ENCODE measurements at places on chromosomes 11 and 22. TPM values are rescaled to one million over a fixed set of nuclear protein-coding genes. Genes with fewer than 3 reads are reported as not detected.

Gene ALG9
- 29.1 TPM for total RNA-seq

DNA sequence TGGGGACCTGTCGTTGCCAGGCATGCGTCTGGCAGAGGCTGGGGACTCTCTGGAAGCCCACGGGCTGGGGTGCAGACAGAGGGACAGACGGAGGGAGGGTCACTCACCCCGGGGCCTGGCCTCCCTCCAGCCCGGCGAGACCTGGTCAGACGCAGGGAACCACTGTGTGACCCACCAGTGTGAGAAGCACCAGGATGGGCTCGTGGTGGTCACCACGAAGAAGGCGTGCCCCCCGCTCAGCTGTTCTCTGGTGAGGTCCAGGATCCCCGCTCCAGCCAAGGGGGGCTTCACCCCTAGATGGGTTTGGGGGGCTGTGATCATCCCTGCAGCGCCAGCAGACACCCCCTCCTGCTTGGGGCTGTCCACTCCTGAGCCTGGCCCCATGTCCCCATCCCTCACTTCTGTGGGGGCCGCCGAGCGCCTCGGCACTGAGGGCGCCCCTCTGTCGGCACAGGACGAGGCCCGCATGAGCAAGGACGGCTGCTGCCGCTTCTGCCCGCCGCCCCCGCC is 23.6 kb upstream of the MUC5B start:
- no peak for DNase-seq

DNA sequence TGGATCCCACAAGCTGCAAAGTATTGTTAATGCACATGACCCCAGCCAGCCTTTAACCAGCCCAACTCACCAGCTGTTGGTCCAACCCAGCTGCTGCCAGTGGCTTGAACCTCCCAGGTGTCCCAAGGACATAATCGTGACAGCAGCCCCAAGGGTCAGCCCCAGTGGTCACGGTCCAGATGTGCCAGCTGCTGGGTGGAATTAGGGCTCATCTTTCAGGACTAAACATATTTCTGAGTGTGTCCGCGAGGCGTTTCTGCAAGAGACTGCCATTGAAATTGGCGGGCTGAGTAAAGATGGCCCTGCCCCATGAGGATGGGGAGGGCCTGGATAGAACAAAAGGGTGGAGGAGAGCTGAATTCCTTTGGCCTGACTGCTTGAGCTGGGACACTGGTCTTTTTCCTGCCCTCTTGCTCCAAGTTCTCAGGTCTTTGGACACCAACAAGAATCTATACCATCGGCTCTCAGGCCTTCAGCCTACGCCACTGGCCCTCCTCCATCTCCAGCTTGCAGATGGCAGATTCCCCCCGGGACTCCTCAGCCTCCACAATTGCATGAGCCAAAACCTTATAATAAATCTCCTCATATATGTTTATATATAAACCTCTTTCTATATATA is 240.2 kb downstream of the MN1 start:
- no peak for DNase-seq

DNA sequence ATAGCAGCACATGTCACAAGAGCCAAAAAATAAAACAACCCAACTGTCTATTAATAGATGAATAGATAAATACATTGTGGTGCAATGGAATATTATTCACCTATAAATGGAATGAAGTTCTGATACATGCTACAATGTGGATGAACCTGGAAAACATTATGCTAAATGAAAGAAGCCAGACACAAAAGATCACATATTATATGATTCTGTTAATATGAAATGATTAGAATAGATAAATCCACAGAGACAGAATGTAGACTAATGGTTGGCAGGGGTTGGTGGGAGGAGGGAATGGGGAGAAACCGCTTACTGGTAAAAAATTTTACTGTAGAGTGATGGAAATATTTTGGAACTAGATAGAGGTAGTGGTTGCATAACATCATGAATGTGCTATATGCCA is 32.9 kb upstream of the RRM1 start:
- DNase-seq: no peak

GRCh38 chr11:693415-693831 is 1.6 kb downstream of the DEAF1 start:
- peak; percentile 31 for DNase-seq

GRCh38 chr11:70322666-70323065 is 52.2 kb downstream of the PPFIA1 start:
- DNase-seq: no peak

GRCh38 chr22:29353286-29353685 is 35.1 kb downstream of the AP1B1 start:
- DNase-seq: no peak

- peak; percentile 75 for DNase-seq
These were observed 13.6 kb upstream of the LGR4 start for GRCh38 chr11:27485930-27486773.

- DNase-seq: no peak
These were observed 11.7 kb upstream of the DNAJB13 start for GRCh38 chr11:73939096-73939495.

Gene ARHGEF17
- total RNA-seq: 80.6 TPM

GRCh38 chr11:116234989-116235568 is 537.7 kb downstream of the BUD13 start:
- no peak for DNase-seq

GRCh38 chr22:28146401-28147314 is 227.6 kb upstream of the PITPNB start:
- no peak for DNase-seq

Gene CPT1B
- total RNA-seq: 3.6 TPM

Gene IFTAP
- total RNA-seq: 19.5 TPM

Gene L3MBTL2
- total RNA-seq: 31.8 TPM

DNA sequence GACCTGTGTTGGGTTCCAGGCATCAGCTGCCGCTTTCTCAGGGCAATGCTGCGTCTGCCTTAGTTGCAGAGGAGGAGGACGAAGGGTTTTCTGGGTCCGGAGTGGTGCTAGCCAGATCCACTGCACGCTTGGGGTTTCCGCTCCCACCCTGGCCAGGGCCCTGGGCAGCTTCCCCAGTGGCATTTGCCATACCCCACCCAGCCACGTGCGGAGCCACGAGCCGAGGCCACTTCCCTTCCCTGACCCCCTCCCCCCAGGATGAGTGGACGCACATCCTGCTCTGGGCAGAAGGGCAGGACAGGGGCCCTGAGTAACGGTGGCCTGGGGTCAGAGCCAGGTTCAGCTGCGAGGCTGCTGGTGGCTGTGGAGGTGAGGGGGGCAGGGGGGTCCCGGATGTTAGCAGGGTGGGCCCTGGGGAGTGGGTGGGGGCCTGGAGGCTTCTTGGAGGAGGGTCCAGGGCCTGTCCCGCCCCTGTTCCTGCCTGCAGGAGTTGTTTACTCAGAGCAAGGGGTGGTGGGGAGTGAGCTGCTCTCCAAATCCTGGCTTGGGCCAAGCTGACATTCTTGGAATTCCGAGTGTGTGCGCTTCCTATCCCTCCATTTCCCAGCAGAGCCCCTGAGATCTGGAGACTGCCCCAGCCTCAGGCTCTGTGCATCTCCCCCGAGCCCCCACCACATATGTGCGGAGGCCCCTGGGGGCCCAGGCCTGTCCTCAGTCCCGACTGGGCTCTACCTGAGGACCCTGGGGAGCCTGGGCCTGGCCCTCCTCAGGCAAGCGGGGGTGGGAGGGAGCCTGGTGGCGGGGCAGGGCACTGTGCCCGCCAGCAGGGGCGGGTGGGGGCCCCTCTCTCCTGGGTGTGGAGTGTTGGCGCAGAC is 1.4 kb downstream of the TSPAN4 start:
- peak; percentile 91 for DNase-seq

- no peak for DNase-seq
These were observed 1.8 kb downstream of the DCPS start for GRCh38 chr11:126305699-126306098.

Gene OR52H1
- not detected for total RNA-seq

DNA sequence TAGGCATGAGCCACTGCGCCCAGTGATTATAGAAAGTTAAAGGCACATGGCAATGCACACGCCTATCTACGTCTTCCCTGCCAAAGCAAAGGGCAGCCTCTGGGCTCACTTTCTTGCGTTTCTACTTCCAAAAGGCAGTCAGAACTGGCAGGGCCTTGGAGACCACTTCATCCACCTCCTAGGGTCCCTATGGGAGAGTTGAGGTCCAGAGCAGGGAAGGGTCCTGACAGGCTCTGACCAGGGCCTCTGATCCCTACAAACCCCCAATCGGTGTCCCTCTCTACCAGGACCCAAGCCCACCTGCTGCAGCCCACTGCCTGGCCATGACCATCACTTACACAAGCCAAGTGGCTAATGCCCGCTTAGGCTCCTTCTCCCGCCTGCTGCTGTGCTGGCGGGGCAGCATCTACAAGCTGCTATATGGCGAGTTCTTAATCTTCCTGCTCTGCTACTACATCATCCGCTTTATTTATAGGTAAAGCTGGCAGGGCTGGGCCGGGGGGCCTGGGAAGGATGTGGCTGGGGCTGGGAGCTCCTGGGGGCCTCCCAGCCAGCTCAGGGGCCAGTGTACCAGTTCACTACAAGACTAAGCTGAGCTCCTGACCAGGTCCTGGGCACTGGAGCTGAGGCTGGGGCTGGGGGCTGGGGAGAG is 1.5 kb downstream of the BEST1 start:
- no peak for DNase-seq
